H1 (cell line): ENCODE measurements at places on chromosomes 3 and 15.

- DNase-seq, result no peak
These were observed 4.1 kb downstream of the CISH start for GRCh38 chr3:50607271-50608091.

- no peak for DNase-seq
These were observed 701 bp downstream of the SGO1 start for GRCh38 chr3:20185331-20185678.

DNA sequence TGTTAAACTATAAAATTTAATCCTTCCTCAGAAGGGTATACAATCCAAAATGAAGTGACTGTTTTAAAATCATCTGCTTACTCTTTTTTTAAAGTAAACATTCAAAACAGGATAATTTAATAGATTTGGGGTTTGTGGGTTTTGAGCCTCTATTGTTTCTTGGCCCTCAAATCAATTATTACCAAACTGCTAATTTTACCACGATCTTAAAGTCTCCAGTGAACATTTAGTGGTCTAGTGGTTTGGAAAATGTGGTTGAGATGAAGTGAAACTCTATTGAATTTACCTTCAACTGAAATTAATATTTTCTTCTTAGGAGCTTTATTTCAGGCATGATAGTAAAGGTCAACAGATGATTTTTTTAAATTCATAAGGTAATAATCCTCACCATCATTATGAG lies 11.2 kb upstream of the ATP11B start:
- DNase-seq, result no peak

DNA sequence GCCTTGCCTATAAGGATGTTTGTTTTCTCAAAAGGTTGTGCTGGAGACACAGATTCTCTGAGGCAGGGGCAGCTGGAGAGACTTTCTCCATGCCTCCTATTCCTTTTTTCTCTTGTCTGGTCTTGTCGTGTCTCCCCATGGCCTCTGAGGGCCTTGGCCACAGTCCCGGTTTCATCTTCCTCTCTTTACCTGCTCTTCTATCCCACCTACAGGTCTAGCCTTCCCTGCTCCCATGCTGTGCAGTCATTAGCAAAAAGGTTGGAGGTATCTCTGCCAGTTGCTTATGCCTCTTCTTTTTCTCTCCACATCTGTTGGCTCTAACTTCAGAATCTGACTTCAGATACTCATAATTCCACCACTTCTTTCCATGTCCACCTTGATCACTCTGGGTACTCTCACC lies 191.1 kb downstream of the IL20RB start:
- no peak for DNase-seq

- DNase-seq, result no peak
These were observed 19.2 kb downstream of the FOXP1 start for GRCh38 chr3:71564361-71564760.

DNA sequence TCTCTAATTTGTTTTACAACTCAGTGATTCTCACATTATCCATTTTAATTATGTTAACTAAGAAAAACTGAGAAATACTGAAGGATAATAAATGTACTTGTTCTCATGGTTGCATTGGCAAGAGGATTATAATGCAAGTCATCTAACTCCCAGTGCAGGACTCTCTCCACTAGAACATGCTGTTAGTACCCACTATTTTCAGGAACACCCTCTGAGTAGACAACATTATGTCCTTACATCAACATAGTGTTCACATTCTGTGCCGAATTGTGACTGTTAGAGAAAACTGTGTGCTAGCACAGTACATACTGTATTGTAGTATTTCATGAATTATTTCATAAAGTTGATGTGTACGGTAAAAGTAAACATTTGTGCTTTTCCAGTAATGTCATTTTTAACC lies 80.1 kb downstream of the LEKR1 start:
- DNase-seq, result no peak

DNA sequence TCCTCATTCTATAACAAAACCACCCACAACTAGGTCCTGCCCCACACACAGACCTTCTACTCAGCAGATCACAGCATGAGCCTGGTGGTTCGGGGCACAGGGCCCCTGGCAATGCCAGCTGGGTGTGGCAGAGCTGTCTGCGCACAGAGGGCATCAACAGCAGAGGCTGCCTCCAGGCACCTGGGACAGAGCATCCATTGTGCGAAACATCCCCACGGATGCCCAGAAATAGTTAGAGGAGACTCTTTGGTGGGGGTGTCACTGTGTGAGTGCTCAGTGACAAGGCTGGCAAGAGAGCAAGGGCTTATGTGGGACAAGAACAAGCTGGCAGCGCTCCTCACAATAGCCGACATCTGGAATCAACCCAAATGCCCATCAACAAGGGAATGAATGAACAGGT lies 487.4 kb upstream of the PROK2 start:
- DNase-seq, result no peak

DNA sequence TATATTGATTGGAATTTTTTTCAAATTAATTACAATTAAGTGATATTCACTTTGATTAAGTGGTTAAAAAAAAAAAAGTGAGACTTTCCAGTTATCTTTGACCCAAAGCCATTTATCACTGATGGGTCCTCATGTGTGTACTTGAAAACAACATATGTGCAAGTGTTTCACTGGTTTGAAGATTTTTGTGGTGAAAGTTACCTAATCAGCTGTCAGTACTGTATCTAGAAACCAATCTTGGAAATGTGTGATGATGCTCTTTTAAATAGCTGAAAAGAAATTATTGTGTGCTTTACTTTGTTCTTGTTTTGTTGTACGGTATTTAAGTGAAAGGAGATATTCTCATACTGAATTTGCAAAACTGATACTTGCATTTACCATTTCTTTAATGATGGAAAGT lies 11.6 kb upstream of the XCR1 start:
- DNase-seq, result no peak

DNA sequence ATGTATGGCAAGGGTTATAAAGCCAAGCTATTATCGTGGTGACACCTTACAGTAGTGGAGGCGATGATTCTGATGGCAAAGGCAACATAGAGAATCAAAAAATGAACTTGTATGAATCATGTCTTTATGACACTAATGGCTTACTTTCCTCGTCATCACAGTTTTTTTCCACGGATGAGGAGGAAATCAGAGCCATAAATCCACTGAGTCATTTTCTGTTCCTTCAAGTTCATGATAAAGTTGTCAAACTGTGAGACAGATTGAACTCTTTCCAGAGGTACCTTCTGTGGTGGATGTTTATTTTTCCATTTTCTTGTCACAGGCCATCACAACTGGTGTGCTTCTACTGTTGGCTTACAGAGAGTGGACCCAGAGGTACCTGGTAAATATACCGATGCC lies 8.5 kb downstream of the TMEM212 start:
- no peak for DNase-seq

DNA sequence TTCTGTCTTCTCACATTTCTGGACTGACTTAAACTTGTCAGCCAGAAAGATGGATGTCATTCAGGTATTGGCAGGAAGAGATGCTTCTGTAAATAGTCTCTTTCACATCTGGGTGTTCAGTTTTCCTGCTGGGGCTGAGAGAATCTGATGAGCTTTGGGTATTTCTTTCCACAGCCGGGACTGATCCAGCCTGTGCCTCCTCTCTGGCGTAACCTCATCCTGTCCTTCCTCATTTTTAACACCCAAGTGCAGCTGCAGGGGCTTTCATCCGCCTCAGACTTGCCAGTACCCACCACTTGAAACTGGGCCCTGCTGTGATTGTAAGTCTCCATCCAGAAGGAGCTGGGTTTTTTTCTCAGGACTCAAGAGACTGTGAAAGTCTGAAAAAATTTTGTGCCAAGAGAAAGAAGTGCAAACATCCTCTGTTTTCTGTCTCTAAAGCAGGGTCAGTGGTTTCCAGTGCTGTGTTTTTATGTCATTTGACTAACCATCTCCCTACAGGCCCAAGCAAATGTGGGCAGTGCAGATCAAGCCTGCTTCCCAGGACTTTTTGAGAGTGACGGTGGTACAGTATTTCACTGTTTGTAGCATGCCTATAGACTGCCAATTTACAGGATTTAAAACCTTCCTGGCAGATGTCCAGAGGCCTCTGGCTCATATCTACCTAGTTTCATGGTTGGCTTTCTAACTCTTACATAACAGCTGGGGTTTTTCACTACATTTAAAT lies 342.7 kb downstream of the PTPRG start:
- DNase-seq, result no peak

GRCh38 chr3:114499976-114500375 lies 206.1 kb downstream of the TIGIT start:
- DNase-seq, result no peak

DNA sequence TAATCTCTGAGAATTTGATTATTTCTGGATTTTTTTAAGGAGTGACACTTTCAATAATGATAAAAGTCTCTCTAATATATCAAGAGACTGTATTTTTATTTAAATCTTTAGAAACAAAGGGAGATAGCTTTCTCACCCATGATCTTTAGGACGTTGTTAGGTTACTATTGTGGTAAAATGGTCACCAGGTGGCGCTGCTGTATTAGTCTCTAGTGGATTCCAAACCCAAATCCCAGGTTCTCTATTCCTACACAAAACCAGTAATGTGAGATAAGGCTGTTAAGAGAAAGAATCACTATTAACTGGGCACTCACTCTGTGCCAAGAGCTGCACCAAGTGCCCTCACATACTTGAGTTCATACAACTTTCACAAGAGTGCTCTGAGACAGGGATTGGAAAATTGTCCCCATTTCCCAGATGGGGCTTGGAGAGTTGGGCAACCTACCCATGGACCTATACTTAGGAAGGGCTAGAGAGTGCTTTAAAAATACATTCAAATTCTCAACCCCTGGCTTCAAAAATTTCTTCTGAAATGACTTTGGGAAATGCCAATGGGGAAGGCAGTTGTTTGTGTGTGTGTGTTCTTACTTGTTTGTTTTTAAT lies 593.4 kb upstream of the TGFBR2 start:
- DNase-seq, result no peak

DNA sequence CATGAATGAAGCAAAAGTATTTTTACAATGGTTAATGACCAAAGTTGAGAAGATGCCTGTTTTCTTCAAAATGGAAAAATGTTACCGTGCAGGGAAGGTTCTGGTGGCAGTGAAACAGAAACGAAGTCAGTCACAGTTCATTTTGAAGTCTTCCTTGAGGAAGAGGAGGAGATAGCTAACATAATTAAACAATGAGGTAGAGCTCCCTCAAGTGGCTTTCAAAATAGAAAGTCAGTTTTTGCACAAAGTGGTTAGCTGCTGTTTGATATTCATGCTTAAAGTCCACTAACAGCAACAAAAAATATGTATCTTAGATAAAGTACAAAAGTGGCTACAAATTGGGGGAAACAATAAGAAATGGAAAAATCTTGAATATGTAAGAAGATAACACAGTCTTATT lies 87.3 kb downstream of the TFG start:
- DNase-seq, result no peak

GRCh38 chr3:99648101-99648500 lies 9.7 kb downstream of the COL8A1 start:
- no peak for DNase-seq

GRCh38 chr15:68207176-68207935 lies 2.2 kb upstream of the CALML4 start:
- DNase-seq, result no peak

DNA sequence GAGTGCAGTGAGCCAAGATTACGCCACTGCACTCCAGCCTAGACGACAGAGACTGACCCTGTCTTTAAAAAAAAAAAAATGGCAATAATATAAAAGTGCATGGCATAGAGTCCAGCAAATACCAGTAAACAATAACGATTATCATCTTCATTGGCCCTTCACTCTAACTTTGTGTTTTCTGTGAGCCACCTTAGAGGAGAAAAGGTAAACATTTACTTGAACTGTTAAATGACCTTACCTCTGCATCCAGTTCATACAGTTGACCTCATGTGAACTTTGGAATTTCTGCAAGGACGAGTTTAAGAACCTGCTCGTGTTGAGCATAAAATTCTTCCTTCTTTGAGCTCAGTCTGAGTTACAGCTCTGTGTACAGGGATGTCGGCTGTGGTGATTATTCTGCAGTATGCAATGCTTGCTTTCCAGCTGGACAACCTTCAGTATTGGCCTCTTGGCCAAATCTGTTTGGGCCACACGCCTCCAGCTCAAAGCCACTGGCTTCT lies 56.6 kb downstream of the RLBP1 start:
- no peak for DNase-seq

DNA sequence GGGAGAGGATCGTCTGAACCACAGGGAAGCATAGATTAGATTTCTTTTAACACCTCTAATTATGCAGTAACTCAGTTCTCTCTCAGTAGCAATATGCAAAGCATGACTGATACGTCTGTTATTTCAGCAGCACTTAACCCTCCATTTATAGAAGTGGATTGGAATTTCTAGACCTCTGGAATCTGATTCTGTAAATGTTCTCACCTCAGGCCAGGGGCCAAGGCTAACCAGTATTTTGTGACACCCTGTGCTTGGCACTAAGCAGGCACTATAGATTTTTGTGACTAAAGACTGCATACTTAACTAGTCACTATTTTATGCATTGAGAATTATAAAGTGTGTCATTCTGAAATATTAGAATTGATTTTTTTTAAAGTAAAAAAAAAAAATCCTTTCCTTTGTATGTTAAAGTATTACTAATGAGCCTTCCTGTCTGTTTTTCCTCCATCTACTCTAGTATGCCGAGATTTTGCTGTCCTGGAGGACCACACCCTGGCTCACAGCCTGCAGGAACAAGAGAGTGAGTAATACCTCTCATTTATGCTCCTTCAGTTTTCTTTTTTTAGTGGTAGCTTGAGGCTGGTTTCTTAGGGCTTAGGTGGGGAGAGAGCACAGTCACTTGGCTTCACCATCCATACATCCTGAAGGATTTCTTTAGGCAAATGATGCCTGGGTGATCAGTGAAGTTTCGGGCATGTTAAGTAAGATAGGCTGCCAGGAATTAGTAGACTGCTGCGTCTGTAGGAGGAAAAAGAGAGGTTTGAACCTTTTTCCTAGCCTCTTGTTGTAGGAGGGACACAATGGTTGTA lies 26.5 kb upstream of the UTS2B start:
- no peak for DNase-seq

DNA sequence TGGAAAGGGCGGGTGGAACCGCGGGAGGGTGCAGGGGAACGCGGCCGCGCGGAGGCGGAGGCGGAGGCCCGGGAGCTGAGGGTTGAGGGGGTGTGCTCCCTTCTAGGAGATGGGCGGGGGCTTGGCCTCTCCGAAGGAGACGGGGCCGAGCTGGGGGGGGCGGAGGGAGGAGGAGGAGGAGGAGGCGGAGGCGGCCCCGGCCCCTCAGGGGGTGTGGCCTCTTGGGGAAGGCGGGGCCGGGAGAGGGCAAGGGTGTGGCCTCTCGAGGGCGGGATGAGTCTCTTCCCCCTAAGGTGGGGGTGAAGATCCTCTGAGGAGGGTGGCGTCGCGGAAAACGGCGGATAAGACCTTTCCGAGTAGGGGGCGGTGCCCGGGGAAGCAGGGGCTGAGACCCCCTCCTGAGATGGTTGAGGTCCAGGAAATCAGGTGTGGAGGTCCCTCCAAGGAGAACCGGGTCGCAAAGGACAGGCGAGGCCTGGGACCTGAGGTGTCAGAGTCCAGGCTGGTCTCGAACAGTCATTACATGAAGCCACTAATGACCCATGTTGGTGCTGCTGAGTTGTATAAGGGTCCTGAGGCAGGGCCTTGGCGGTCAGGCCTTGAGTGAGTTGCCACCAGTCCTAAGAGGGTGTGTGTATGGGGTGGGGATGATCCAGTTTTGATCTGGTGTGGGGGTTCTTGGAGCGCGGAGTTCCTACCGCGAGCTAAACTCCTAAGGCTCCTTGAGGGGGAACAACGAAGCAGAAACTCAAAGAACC lies 759 bp downstream of the WDR6 start:
- DNase-seq, result peak; percentile 96

GRCh38 chr3:156341332-156341731 lies 213.6 kb downstream of the SSR3 start:
- DNase-seq, result no peak

GRCh38 chr15:82805994-82806406 lies at the start of gene FSD2:
Gene FSD2, minus strand, starts transcription at chr15:82806069. Its CDS starts 18,679 bp downstream, at chr15:82787390.
- no peak for DNase-seq
